NCI-H2029 treated with DMSO at 0.1 percent for 48 hours (cell line): ENCODE measurements at places on chromosomes 6 and 20.
A peak's percentile ranks its signal among the peaks of the same experiment; 100 is the strongest.

GRCh38 chr20:46174469-46175126 lies 56.5 kb downstream of the CD40 start:
- DNase-seq = peak; percentile 7

GRCh38 chr6:169785566-169785965 lies 34.1 kb downstream of the ERMARD start:
- DNase-seq = no peak

DNA sequence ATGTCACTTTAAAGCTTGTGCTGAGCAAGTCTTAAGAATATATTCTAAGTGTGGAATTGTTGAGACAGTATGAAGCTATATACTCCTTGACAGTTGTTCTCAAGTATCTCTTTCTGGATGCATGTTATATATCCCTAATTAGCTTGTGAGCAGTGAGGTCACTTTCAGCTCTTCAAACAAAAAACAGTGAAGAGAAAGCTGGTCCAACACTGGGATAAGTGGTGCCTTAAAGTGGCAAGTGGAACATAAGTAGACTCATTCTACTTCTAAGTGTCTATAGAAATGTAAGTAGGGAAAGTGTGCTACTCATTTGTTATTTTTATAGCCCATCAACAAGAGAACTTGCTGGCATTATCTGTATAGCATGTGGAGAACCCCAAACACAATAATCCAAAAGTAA lies 133.1 kb upstream of the BACH2 start:
- no peak for DNase-seq

GRCh38 chr6:116412270-116412669 lies 41.5 kb downstream of the DSE start:
- DNase-seq = no peak

- DNase-seq = peak; percentile 22
These were observed 56.6 kb downstream of the SNX14 start for GRCh38 chr6:85537055-85537494.

DNA sequence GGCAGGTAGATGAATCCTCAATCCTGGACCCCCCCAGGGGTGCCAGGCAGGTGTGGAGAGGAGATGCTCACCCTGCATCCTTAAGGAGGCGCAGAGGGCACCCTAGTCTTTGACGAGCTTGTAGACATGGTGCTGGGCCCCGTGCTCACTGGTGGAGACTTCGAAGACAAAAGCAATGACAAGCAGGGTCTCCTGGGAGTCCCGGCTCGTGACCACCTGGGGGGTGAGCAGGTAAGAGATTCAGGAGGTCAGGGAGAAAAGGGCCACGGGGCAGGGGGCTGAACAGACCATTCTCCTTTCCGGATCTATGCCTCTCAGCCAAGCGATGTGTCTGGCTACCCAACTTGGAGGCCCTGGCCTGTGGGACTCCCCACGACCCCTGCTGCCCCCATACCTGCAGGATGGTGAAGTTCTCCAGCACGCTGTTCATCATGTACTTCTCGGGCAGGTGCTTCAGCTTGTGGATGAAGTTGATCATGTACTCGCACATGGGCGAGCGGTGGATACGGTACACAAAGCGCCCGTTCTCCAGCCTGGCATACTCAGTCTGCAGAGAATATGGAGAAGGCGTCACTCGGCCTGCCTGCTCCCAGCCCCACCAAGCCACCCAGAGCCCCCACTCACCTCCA lies 6.9 kb downstream of the RPL10A start:
- no peak for DNase-seq

- DNase-seq = no peak
These were observed 42.6 kb upstream of the IFNGR1 start for GRCh38 chr6:137261761-137262160.

DNA sequence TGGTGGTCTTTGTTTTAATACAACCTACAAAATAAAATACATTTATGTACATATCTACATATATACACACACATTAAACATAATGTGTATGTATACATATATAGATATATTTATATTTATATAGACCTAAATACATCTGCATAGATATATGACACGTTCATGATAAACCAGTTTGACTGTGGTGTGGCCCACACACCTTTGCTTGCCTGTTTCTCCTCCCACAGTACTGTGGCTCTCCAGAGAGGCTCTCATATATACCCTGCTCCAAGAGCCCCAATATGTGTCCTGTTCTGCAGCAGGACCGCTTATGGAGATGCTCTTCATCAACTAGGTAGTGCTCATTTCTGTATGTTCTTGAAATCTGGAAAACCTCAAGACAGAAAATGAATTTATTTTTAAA lies 207.0 kb downstream of the KCNQ5 start:
- no peak for DNase-seq

DNA sequence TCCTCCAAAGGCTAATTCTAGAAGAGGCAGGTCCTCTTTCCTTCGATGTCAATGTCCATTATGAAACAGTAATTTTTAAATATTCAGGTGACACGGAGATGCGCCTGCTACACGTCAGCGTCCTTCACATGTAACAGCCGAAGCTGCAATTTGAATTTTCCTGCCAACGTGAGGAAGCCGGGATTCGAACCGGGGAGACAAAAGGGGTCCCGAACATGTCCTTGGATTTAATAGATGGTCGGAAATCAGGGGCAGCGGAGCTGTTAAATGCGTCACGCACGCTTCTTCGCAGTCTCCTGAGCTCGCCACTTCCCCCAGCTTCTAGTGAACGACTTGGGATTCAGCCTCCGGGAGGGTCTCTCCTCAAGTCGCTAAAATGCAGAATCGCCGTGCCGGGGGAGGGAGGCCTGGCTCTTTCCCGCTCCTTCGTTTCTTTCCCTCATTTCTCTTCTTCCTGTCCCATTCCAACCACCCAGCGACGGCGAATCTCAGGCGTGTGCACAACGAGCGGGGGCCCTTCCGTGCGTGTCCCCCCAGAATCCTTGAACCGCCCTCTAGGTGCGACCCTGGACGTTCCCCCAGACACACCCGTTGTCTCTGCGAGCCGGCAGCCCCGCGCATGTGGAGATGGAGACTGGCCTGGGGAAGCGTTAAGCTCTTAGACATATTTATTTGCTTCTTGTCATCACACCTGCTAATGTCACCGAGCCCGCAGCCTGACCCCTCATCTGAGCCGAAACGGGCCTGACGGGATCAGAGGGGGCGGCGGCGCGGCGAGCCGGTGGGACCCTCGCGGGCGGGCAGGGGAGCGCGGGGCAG lies 1.3 kb upstream of the FOXC1 start:
- peak; percentile 39 for DNase-seq

GRCh38 chr6:37005061-37005810 lies at the start of gene FGD2:
FGD2 (plus strand) TSS chr6:37005655; CDS start chr6:37005818, 163 bp downstream.
- no peak for DNase-seq

DNA sequence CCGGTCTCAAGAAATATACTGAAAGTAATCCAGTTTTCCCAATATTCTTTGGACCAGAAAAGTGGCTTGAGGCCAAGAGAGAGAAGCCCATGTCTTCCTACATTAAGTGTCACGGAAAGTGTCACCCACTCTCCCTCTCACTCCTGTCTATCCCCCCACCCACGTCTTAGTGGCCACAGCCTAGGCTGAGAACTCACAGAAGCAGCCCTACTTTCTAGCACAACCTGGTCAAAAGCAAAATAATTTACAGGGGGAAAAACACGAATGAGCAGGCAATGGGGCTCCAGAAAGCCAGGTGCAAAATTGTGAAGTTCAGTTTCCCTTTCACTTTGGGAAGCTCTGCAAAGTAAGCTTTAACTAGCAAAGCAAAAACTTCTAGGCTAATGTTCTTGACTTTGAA lies 118.0 kb downstream of the OPRM1 start:
- DNase-seq = no peak

DNA sequence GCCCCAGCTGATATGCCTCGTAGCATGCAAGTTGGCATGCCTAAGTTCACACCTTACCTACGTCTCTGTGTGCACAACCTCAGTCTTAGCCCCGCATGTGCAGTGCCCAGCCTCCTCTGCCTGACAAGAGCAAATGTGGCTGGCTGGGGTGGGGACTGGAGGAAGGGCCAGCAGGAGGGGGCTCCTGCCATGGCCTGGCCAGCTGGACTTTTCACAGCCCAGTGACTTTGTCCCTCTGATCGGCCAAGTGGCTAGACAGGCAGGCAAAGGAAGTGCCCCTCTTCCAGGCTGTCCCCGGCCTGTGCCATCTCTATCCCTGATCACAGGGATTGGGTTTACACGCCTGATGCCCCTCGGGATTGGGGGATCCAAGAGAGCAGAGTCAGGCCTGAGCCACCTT lies 49.5 kb upstream of the SIRPA start:
- DNase-seq = no peak

DNA sequence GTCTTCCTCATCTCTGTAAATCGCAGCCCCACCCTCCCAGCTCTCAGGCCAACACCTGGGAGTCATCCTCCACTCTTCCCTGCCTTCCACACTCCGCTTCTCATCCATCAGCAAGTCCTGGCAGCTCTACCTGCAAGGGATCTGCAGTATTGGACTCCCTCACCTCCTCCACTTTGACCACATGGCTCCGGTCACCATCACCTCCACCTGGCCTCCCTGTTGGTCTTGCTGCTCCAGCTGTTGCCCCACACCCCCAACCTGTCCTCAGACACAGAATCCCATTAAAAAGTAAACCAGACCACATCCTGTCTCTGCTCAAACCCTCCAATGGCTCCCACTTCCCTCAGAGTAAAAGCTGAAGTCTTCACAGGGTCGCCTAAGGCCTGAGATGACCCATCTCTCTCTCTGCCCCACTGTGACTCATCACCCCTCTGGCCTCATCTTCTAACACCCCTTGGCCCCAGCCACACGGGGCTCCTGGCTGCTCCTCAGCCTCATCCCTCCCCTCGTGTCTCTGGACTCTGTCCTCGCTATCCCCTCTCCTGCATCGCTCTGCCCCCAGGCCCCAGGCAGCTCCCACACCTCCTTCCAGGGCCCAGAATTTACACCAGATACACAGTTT lies 185.1 kb upstream of the SULF2 start:
- no peak for DNase-seq

GRCh38 chr6:100626721-100627120 lies 162.0 kb upstream of the SIM1 start:
- DNase-seq = no peak

DNA sequence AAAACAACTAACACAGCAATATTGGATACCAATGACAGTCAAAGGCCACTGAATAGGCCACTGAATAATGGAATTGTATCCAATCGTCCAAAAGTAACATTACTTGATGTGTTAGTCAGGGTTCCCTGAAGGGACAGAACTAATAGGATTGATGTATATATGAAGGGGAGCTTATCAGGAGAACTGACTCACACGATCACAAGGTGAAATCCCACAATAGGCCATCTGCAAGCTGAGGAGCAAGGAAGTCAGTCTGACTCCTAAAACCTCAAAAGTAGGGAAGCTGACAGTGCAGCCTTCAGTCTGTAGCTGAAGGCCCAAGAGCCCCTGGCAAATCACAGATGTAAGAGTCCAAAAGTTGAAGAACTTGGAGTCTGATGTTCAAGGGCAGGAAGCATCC lies 571.4 kb downstream of the PRKN start:
- DNase-seq = no peak

- DNase-seq = no peak
These were observed 1.3 kb downstream of the LSM14B start for GRCh38 chr20:62123450-62124118.

- no peak for DNase-seq
These were observed 178.9 kb upstream of the HEY2 start for GRCh38 chr6:125570526-125570925.

DNA sequence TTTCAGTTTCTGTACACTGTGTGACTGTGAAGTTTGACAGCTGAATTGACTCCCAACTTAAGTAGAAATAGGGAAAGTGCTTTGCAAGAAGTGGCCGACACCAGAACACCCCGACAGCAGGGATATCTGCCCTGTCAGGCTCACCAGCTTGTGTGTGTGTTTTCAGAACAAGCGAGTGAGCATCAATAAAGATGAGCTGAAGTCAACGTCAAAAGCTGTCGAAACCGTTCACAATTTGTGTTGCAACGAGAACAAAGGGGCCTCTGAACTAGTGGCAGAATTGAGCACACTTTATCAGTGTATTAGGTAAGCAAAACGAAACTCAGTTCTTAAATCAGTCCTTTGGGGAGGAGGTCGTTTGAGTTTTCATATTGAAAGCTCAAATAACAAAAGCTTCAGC lies 10.7 kb downstream of the NELFCD start:
- no peak for DNase-seq

DNA sequence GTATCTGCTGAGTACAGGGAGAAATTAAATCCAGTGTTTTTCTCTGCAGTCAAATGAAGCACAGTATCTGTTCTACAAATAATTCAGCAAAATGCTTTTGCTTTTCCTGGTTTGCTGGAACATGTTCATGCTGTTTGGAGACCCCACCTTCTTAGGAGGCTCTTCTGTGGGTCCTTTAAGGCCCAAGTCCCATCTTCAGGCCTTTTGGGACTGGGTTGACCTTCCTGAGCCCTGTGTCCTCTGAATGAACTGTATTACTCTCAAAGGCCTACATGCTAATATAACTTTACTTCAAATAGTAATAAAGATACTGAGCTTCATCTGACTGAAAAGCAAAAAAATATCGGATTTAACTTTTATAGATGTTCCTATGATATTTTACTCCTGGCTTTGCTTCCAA lies 19.3 kb downstream of the SMLR1 start:
- no peak for DNase-seq

DNA sequence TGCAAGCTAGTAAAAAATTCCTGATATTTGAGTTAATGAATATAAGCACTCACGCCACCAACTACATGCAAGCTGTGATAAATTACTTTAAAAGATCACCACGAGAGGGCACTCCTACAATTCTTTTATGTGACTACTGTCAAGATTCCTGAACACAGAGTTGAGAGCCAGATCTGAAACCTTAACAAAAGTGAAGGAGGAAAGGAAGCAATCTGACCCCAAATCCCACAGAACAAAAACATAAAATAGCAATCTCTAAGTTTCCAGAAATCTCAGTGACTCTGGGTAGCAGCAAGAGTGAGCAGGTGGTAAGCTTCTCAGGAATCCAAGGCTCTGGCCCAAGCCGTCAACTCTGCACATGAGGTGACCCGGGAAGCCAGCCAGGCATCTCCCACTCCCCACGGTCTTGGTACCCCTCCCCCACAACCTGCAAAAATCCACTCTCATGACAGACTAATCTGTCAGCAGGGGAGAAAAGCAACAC lies 55.1 kb downstream of the STAU1 start:
- DNase-seq = peak; percentile 35

DNA sequence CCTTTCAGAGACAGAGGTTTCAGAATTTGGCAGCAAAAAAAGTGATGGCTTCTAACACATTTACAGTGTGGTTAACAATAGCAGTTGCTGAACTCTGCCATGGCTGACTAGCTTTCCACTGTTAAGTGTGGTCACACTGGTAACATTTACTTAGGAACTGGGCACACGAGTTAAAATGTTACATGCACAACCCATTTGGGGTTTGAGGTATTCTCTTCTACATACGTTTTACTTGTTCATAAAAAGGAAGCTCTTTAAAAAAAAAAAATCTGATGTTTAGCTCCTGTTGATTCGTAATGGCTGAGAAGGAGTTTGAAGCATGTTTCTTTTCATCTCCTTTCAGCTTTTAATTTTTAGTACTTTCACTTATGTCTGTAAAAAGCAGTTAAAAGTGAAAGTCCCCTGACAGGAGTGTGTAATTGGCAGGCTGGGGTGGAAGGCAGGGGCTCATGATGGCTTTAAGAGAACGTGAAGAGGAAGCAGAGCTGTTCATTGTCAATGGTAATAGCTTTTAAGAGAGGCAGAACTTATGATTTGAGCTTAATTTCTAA lies 245.9 kb downstream of the FARS2 start:
- no peak for DNase-seq

- no peak for DNase-seq
These were observed 228.9 kb upstream of the JAG1 start for GRCh38 chr20:10902576-10903282.

- no peak for DNase-seq
These were observed 322.5 kb downstream of the HACE1 start for GRCh38 chr6:104537180-104537579.
